MV-4-11 (cell line): ENCODE measurements at places on chromosomes 2 and 18.
A peak's percentile ranks its signal among the peaks of the same experiment; 100 is the strongest.

GRCh38 chr2:239780236-239780994 lies 244.7 kb downstream of the NDUFA10 start:
- DNase-seq, result no peak

GRCh38 chr2:88080545-88080944 lies 12.9 kb downstream of the SMYD1 start:
- DNase-seq, result no peak

DNA sequence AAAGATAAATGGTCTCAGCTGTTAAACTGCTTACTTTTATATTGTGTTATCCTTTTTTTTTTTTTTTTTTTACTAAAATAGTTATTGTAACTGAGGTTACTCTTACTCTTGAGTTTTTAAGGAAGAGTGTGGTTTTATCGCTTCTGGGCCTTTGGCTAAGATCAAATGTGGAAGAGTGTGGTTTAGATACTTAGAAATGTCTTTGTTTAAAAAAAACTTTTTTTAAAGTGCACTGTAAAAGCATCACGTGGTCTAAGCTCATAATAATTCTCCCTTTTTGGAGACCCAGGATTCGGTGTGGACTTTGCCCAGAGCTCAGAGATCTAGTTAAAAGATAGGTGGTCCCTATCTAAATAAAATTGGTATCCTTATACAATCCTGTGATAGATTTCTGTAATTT lies 11.9 kb upstream of the OXER1 start:
- DNase-seq, result peak; percentile 49

GRCh38 chr2:69311024-69311416 lies 76.0 kb downstream of the GFPT1 start:
- DNase-seq, result peak; percentile 38

DNA sequence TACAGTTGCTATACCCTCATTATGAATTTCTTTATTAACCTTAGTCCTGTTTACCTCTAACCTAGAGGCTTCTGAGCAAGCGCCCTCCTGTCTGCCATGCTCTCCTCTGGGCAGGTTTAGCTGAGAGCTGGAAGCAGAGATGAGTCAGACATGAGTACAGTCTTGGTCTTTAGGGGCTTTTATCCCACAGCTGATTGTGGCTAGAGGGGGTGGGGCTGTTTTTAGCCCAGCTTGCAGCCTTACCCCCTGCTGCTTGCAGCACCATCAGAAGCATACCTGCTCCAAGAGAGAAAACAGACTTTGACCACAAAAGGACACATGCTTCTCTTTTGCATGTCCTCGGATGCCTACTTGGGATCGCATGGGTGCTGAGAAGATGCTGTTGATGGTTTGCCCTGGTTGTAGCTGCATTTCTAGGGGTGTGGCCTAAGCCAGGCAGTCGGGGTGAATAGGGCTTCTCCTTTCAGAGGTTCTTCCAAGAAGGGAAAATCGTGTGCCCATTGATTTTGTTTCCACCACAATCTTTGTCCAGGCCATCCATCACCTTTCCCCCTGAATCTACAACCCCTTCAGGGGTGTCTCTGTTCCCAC lies 115.0 kb upstream of the LGALSL start:
- DNase-seq, result no peak

- no peak for DNase-seq
Observed at GRCh38 chr2:71552356-71552755, 99.0 kb downstream of the DYSF start.

GRCh38 chr2:62313449-62314227 lies 117.7 kb downstream of the B3GNT2 start:
- no peak for DNase-seq

DNA sequence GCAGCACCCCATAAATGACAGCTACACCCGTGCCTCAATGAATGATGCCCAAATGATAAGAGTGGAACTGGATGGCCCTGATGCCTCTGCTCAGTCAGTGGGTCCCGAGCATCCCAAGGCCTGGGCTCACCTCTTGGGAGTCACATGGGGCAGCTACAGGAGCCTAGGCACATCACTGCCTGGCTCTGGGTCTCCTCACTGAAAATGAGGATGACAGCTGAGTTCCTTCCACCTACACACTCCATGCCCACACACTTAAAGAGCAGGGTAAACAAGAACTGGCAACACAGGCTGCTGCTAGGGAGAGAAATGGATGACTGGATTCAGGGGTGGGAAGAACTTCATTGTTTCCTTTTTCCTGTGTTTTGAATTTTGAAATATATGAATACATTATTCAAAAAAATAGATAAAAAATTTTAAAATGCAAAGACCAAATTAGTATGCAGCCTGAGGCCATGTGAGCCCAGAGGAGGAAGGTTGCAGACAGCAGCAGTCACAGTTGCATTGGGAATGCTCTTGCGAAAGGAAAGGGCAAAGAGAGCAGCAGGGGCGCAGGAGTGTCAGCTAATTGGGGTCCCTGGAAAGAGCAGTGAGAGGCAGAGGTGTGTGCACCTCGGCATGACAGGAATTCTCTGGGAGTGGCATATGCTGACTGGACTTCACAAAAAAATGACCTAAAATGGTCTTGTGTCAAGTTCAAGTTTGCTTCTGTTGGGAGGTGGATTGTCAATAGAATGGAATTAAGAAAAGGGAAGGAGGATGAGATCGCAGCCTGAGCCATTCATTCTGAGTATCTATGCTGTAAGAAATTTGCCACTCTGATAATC lies 327.1 kb downstream of the CELF4 start:
- no peak for DNase-seq

GRCh38 chr2:152500772-152501171 lies 165.8 kb downstream of the FMNL2 start:
- no peak for DNase-seq

GRCh38 chr2:217897816-217898806 lies 104.7 kb downstream of the TNS1 start:
- no peak for DNase-seq

GRCh38 chr2:120957905-120958304 lies 222.2 kb downstream of the GLI2 start:
- DNase-seq, result no peak

GRCh38 chr2:138718405-138718804 lies 61.8 kb downstream of the NXPH2 start:
- DNase-seq, result no peak

DNA sequence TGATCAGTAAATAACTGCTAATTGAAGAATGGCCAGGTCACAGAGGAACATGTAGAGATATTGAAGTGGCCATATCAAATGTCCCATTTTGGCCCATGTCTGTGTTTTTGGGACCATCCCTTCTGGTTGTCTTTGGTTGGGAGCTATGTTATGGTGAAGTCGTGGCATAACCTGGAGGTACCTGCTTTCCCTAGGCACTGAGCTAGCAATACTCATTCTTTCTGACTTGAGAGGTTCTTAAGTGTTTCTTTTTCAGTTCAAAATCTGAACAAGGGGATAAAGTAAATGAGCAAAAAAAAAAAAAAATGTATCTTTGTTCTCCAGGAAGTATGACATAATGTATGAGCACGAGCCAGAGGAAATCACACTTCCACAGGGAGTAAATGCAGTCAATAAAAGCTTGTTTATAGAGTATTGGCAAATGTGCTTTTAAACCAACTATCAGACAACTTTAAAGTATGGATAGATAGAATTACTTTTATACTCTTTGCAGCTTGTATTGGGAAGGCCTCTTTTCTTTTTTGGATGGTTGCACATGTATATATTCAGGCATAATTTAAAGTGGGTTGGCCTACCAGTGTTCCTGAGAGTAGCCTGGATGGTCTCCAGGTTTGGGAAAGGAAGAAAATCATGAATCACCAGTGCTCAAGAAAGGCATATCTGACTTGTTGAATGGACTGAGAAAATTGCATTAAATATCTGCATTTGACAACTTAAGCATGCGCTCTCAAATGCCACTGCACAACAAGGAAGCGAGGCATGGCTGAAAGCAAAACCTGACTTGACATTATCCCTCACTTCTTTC lies 125.0 kb downstream of the SPHKAP start:
- DNase-seq, result no peak

DNA sequence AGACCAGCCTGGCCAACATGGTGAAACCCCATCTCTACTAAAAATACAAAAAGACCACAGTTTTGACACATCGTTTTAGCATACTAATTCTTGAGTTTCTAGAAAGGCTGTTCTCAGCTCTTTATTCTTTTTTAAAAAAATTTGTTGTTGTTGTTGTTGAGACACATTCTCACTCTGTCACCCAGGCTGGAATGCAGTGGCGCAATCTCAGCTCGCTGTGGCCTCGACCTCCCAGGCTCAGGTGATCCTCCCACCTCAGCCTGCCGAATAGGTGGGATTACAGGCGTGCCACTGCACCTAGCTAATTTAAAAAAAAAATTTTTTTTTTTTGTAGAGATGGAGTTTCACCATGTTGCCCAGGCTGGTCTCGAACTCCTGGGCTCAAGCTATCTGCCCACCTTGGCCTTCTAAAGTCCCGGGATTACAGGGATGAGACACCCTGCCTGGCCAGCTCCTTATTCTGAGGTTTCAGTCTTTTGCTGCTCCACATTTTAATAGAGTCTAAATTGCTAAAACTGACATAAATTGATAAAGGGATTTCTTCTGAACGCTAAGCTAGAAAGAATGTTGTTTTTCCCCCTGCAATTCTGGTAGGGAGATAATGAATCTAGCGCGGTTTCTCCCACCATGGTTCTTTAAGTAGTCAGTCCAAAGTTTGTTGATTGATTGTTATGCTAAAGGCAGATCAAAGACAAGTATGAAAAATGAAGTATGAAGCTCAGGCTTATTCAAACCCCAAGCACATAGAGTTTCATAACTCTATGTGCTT lies 32.6 kb upstream of the CABLES1 start:
- DNase-seq, result no peak

- DNase-seq, result no peak
Observed at GRCh38 chr2:19207452-19207851, 151.0 kb downstream of the OSR1 start.

GRCh38 chr18:28091197-28091596 lies 85.7 kb downstream of the CDH2 start:
- no peak for DNase-seq

- DNase-seq, result no peak
Observed at GRCh38 chr2:53265544-53266299, 501.9 kb upstream of the CHAC2 start.

DNA sequence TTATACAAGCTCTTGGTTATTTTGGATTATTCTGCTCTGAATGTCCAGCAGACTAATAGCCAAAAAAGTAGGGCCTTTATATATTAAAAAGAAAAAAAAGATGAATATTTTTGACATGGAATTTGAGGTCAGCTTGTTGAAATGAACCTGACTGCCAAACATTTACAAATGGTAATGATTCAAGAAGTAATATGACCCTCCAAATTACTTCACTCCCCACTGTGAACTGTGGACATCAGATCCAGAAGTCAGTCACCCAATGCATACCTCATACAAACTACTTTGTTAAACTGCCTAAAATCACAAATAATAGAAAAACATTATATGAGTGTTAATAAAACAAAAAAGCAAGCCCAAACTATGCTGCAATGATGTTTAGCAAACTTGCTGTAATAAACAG lies 10.0 kb downstream of the EPG5 start:
- no peak for DNase-seq

DNA sequence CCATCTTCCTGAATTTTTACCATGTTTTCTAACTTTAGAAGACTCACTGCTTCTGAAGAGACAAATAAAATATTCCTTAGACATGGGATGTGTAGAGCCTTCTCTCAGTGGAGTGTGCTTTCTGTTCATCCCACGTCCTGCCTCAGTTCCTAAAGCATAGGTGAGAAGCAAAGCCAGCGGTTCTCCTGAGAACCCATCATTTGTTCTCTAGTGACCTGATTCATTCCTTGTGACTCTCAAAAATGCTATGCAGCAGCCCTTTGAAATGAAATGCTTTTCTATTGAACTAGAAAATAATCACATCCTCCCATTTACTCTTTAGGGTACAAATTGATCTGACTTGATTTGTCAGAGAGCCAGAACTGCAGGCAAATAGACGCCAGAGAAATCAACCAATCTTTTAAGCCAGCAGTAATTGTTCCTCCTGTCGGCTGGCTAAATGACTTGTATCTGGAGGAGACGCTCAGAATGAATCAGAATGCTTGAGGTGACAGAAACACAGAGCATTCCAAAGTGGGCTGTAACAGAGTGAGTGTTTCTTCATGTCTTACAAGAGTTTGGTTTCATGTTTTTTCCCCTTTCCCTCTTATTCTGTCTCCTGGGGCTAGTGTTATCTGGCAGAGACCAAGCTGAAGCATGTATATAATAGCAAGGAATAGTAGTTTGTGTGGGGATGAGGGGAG lies 81.3 kb upstream of the TMEM178A start:
- DNase-seq, result no peak

DNA sequence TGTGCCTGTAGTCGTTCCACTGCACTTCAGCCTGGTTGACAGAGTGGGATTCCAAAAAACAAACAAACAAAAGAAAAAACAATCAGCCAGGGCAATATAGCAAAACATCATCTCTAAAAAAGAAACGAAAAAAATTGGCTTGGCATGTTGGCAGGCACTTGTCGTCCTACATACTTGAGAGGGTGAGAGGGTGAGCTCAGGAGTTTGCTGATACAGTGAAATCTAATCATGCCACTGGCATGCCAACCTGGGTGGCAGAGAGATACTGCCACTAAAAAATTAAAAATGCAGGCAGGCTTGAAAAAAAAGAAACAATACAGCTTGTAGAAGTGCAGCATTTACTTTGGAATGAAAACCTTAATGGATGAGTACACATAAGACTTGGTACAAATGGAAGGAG lies 282.9 kb upstream of the RGPD4 start:
- no peak for DNase-seq
